ENCODE measurements at places on chromosomes 7 and 10.

DNA sequence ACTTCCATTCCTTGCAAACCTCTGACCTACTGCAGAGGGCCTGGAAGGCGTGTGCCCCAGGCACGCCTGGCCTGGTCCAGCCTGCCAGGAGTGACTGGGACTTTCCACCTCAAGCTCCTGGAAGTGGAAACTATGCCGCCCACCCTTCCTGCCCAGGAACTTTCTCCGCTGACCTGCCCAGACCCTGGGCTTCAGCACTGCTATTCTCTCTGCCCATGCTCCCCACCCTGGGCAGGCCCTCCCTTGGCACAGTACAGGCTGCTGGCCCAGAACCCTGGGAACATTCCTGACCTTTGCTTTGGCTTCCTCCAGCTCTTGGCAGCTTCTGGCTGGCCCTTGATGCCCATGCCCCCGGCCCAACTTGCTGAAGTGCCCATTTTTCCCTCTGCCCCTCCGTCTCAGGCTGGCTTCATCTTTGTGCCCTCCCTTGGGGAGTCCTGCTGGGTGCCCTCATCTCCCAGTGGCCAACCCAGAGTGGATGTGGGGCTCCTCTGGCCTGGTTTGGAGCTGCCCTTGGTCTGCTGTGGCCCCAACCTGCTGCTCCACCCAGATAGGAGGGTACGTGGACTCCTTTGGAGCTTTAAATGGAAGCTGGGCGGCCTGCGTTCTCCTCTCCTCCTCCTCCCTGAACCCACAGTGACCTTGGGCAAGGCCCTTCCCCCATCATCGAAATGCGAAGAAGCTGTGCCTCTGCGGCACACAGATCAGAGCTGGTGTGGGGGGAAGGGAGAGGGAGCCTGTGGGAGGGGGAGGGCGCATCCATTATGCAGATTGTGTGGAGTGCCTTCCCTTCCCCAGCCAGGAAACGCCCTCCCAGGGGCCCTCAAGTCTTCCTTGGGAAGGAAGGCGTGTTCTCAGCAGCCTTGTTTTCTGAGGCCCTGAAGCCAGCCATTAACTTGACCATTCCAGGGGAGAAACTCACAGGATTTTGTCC lies 3.4 kb downstream of the MMRN2 start:
- no peak for DNase-seq

- DNase-seq, result no peak
Measured at GRCh38 chr7:143407287-143408251, 1.1 kb downstream of the EPHA1 start.

GRCh38 chr7:94997547-94997946 lies 90.2 kb downstream of the PPP1R9A start:
- DNase-seq, result no peak

GRCh38 chr7:96349572-96349971 lies 27.7 kb upstream of the SLC25A13 start:
- DNase-seq, result no peak

DNA sequence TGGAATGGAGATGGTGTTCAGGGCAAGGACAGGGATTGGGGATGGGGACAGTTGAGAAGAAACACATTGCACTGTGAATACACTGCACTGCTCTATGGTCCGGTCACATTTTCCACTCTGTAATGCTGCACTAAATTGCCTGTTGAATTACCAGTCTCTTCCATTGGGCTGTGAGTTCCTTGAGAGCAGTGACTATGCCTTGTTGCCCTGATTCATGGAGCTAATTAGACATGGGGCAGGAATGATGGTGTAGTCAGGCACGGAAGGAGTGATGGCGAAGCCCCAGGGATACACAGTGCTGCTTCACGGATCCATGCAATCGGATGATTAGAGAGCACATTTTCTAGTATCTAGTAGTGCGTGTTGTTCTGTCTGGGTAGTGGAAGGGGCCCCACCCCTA lies 25.4 kb upstream of the GPAM start:
- no peak for DNase-seq

DNA sequence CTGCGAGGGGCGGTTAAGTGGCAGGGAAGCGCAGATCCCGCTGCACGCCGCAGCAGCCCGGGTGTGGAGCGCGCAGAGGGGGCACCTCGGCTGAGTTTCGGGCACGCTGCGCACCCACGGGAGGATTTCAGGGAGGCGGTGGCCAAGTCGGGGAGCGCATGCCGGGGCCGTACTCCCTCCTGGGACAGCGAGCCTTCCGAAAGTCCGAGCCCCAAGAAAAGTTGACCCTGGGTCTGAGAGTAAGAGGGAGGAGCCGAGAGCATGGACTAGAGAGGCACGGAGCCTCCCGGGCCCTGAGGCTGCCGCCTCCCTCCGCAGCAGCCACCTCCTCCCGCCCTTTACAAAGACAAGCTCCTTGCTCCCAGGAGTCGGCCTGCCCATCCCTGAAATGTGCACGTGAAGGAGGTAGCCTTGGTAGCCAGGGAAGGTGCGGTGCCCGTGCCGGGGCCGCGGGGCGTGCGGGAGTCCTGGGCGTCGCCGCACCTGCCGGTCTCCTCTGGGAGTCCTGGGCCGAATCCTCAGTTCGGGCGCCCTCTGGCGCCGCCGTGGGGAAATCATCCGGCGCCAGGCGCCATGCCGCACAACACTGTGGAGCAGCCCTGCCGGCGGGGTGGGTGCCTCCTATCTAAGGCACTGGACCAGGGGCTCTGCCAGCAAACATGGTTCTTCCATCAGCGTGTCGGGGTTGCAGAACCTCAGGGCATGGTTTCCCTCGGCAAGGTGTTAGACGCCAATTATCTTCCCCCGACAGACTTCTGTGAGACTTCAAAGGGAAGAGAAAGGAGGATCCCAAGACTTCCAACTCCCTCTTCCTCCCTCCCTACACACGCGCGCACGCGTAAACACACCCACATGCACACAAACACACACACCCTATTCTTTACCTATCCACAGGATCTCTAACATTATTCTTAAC lies 104.0 kb downstream of the TRIL start:
- peak; percentile 84 for DNase-seq
